ENCODE measurements at places on chromosomes 6 and 20.

GRCh38 chr6:33049323-33050013 is 24.0 kb downstream of the HLA-DPA1 start:
- no peak for DNase-seq

GRCh38 chr6:148064406-148065134 is 278.1 kb upstream of the SASH1 start:
- no peak for DNase-seq

DNA sequence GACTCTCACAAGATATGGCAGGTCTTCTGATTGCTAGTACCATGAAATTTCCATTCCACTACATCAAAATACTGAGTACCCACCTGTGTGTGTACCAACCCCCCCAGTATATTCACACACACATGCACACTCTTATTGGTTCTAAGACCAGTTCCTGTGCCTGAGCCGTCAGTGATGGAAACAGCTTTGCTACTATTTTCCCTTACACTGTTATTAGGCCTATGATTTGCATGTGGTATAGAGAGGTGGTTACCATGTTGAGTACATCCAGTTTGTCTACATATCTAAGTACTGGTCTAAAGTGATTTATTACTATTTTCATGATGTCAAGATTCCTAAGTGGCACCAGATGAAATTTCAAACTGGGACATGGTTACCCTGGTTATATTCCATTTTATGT is 459.9 kb downstream of the BCKDHB start:
- DNase-seq, result no peak

- no peak for DNase-seq
Observed at GRCh38 chr6:91135406-91136103, 548.7 kb upstream of the MAP3K7 start.

GRCh38 chr6:43405354-43405753 is 22.0 kb upstream of the ABCC10 start:
- no peak for DNase-seq

DNA sequence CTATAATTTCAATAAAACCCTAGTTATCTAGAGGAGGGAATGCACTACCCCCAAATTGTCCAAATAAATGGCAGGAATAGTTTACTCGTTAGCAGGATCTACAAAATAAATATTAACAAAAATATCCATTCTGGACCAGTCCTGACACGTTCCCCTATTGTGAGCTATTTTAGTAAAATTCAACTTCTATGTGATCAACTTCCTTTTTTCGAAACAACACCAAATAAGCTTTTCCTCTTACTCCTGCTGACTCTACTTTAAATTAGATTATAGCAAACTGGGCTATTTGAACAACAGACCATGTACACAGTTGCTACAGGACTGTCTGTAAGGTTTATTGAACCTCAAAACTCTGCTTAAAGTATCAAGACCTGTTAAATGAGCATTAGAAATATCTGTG is 154.3 kb downstream of the IPCEF1 start:
- DNase-seq, result no peak

DNA sequence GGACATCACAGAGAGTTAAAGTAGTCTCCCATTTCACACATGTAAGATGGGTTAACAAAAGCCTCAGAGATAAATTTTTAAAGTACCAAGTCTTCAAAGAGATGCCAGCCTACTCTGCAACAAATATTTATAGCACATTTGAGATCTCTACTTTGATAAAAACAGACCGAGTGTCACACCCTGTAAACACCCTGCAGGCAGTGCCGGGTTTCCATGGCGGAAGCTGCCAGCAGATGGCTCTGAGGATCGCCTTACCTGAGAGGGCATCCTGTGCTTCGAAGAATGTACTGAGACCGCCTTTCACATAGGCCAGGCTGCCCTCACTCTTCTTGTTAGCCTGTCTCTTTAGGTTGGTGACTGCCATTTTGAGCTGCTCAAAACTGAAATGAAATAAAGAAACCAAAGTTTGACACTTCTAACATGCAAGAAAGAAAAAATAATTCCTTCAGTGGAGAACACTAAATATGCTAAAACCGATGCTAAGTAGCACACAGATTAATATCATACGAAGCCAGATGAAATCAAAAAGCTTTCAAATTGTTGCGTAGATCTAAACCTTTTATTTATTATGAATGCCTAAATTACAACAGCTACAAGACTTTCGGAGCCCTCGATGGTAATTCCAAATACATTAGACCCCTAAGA is 39.3 kb downstream of the HUS1B start:
- DNase-seq, result no peak

DNA sequence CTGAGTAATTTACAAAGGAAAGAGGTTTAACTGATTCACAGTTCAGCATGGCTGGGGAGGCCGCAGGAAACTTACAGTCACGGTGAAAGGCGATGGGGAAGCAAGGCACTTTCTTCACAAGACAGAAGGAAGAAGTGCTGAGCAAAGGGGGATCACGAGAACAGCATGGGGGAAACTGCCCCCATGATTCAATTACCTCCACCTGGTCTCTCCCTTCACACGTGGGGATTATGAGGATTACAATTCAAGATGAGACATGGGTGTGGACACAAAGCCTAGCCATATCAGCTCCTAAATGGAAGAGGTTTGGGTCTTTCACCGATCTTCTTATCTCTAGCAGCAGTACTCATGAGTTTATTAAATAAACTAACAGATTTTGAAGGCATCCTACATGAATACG is 152.9 kb upstream of the RUNX2 start:
- no peak for DNase-seq

DNA sequence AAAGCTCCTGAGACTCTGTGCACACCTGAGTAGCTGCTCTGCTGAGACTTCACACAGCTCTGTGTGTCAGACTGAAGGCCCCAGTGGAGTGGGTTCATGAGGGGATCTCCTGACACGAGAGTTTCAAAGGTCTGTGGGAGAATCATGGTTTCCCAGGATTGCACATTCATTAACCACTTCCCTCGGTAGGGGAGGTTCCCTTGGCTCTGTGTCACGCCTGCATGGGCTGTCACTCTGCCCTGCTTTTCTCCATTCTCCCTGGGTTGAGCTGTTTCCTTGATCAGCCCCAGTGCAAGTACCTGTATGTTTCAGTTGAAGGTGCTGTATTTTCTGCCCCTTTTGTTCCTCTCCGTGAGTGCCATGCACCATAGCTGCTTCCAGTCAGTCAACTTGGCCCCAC is 236.9 kb downstream of the EPM2A start:
- no peak for DNase-seq

DNA sequence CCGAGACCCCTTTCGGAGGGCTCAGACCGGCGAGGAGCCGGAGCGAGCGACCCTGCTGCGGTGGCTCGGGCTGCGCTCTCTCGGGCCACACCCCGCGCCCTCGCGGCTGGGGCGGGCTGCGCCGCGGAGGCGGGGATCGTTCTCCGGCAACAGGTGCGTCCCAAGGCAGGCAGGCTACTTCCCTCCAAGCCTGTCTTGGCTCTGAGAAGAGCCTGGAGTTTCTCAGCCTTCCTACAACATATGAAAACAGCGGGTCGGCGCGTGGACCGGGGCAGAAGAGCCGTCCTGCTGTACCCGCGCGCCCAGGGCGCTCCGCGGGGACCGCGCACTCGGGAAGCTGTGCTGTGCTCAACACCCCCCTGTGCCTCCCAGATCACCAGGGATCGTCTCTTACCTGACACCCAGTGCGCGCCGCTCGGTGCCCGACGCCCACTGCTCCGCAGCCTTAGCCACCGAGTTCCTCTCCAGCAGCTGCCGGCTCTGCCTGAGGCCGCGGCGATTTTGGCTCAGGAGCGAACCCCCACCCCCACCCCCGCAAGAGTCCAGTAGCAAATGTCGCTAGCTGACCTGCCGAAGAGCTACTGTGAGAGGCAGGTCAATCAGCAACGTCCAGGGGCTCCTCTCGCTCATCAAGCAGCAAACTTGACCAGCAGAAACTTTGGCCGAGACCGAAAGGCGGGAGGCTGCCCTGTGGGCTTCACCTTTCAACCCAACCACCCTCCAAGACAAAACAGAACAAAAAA is 3.7 kb upstream of the OLIG3 start:
- DNase-seq, result peak; percentile 64

DNA sequence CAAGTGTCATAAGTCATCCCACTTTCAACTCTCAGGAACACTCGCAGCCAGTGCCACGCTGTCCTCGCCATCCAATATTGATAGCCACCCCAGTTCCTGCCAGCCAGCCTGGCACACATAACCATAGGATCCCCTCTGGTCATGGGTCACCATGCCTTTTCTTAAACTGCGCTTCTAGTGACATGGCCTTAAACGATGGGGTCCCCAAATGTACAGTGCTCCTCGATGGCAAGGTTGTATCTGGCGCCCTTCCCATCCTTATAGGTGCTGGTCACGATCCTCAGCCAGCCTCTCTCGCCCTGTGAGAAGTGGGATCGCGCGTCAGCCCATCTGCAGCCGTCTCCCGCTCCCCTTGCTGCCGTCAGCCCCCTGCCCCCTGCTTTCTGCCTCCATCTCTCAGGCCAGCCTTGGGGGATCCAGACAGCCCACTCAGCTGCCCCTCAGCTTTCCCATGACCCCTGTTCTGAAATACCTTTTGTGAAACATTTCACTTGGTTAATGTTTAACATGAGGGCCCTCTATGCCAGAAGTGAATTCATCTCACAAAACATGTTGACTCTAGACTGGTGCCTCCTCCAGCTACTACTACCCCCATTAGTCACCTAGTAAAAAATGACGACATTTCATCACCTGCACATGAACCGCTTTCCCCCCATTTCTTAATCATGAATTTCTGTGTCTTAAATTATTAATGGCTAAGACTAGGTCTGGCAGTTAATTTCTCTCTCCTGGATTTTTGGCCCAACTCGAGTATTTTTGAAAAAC is 11.4 kb downstream of the CTSZ start:
- DNase-seq, result no peak

All from ecto neural progenitor cell (in vitro differentiated cells).